ENCODE measurements at places on chromosomes 4 and X.

DNA sequence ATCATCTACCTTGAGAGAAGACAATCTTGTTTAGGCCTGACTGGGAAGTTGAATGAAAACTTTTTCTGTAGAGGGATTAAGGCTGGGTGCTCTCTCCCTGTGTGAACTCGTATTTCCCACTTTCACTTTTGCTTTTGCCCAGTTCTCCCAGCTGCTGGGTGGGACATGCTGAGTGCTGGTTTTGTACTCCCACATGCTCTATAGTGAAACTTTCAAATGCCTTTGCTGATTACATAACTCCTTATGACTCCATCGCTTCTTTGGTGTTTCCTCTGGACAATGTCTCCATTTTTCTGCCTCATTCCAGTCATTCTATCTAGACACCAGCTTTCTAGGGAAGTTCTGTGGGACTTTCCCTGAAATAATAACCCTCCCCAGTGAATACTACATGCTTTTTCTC is 100.5 kb downstream of the CLNK start:
- no peak for DNase-seq

GRCh38 chr4:138864961-138865720 is 150.4 kb upstream of the NOCT start:
- no peak for DNase-seq

GRCh38 chrX:15744181-15744867 is 6.3 kb downstream of the CA5B start:
- DNase-seq: no peak

GRCh38 chrX:9464435-9465371 is at the start of gene TBL1X:
Gene TBL1X, plus strand, starts transcription at chrX:9465058. Its CDS starts 188,529 bp downstream, at chrX:9653587.
- DNase-seq: no peak

GRCh38 chr4:22574880-22575279 is 59.0 kb upstream of the ADGRA3 start:
- DNase-seq: no peak

DNA sequence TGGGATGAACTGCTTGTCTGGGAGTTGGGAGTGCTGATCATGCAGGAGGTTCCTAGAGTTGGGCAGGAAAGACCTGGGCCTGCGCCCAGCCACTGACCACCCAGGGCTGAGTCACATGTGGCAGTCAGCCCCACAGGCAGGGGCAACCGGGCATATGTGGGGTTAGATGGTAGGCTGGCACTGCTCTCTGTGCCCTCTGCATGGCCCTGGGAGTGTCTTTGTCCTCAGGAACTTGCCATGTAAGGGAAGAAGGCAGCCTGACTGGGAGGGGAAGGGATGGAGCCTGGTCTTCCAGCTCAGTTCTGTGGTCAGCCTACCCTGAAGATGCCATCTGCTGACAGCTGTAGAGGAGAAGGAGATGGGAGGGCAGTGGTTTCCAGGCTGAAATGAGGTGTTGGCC is 70.2 kb upstream of the EFNB1 start:
- DNase-seq: no peak

Data from brain (organoid and tissue), 16 donors.